ENCODE measurements at places on chromosomes 2 and 18. TPM values are rescaled to one million over a fixed set of nuclear protein-coding genes. Genes with fewer than 3 reads are reported as not detected.

Gene PROKR1
- total RNA-seq: not detected

Gene TMEM247
- total RNA-seq: not detected

Gene CNDP1
- not detected for total RNA-seq

Gene ZDBF2
- 9.2 TPM for total RNA-seq

- DNase-seq: peak; percentile 33
Measured at GRCh38 chr2:218849721-218850120, 9.9 kb upstream of the WNT6 start.

GRCh38 chr2:112979731-112980130, 1.9 kb downstream of the IL36G start:
- no peak for DNase-seq

GRCh38 chr18:5395860-5396448, 100.4 kb upstream of the ZBTB14 start:
- DNase-seq: no peak

DNA sequence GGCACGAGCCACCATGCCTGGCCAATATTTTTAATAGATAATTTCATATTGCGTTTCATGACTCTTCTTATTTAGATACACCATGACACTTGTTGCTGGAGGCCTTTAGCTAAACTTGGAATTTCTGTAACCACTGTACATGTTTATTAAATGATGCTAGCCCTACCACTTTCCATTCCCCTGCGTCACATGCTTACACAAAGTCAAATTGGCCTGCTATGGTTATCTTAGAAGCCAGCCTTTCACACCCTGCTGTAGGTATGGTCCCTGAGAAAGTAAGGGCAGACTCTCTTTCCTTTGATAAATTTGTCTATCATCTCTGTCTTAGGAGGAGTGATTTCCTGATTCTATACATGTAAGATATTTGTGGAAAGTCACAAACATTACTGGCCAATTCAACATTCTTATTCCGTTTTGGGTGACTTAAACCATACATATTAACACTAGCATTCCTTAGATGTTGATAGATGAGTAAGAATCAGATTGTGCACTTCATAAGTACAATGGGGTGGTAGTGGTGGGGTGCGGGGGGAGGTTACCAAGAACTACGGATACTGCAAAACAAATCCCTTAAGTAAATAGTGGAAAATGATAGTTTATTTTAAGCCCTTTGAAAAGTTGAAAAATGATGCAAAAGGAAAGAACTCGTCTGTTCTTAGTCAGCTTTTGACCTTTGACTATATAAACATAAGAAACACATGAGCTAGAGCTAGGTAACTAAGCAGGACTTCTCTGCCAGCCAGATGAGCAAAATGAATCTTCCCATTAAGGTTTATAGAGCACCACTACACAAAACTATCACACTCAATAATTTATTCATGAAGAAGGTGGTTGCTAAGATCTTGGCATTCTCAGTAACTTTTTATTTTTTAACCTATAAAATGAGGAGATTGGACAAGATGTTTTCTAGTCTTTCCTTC, 7.9 kb upstream of the NDUFV2 start:
- DNase-seq: no peak

DNA sequence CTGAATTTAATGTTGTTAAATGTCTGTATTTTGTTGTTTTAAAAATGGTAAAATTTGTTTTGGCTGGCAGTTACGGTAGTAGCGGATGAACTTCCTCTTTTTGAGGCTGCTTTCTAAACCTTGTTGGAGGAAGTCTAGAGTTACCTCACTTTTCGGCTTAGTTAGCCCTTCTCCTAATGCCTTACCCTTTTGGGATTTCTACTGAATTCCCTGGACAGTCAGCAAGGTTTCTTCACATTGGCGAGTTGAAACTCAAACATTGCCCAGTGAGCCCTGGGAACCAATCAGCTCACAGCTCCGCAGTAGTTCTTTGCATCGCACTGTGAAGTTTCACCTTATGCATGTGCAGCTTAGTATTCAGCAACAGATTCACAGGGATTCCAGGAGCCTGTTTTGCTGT, 55.2 kb downstream of the TMEM247 start:
- DNase-seq: no peak

DNA sequence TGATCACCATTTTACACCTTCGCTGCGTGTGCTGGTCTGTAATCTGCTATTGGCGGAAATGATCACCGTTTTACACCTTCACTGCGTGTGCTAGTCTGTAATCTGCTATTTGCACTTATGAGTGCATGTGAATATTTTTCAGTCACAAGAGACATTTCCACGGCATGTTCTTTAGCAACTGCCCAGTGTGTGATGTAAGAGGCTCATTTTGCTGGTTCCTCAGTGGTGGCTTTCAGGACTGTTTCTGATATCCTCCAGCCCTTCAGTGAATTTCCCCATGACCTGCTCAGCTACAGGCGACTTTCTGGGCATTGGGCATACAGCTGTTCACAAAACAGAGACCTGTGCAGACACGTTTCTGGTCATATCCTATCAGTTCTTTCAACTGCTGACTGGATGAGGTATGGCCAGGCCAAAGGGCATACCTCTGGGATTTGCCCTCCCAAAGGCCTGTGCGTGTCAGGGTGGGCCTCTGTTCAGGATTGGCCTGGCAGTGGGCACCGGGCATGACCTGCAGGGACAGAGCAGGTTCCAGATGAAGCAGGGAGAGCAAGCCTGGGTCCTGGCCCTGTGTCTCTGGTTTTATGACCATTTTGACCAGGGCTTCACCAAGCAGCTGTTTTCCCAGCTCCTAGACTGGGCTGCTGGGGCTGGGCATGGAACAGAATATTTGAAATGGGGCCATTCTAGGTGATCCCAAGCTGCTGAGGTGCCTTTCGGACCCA, 521 bp upstream of the PROM2 start:
- DNase-seq: no peak

DNA sequence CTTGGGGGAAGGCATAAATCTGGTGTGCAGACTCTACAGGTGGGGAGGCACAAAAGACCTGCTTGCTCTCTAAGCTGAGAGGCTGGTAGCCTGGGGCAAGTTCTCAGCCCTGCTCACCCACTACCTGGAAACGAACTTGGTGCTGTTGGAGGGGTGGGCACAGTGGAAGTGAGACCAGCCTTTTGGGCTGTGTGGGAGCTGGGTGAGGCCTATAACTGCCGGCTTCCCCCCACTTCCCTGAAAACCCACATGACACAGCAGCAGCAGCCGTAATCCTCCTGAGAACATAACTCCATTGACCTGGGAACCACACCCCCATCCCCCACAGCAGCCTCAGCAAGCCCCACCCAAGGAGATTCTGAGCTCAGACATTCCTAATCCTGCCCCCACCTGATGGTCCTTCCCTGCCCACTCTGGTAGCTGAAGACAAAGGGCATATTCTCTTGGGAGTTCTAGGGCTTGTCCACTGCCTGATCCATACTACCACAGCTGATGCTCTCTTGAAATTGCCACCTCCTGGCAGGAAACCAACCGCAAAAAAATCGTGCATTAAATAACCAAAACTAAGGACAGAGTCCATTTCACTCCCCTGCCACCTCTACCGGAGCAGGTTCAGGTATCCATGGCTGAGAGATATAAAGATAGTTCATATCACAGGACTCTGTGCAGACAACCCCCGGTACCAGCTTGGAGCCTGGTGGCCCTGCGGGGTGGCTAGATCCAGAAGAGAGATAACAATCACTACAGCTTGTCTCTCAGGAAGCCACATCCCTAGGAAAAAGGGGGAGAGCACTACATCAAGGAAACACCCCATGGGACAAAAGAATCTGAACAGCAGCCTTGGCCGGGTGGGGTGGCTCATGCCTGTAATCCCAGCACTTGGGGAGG, 178.1 kb downstream of the NDUFA10 start:
- DNase-seq: no peak
